ENCODE measurements at places on chromosomes 13 and 19.

- peak overlapping the region; percentile 42 for H3K27ac ChIP-seq
- H3K27me3 ChIP-seq, result peaks cover 19% of the 10 kb centered on the region
- no peaks in the 10 kb centered on the region for H3K36me3 ChIP-seq
- no peaks in the 10 kb centered on the region for H3K4me1 ChIP-seq
- DNase-seq, result no peak
- H3K4me3 ChIP-seq, result no peak overlapping the region
These were observed 13.8 kb downstream of the STARD13 start for GRCh38 chr13:33271759-33272158.

GRCh38 chr19:48258350-48258749 lies 2.6 kb upstream of the CARD8 start:
- peaks cover 21% of the 10 kb centered on the region for H3K36me3 ChIP-seq
- H3K27ac ChIP-seq, result no peak overlapping the region
- peaks cover 25% of the 10 kb centered on the region for H3K27me3 ChIP-seq
- no peak overlapping the region for H3K4me3 ChIP-seq
- no peak for DNase-seq
- H3K4me1 ChIP-seq, result peaks cover 33% of the 10 kb centered on the region

GRCh38 chr13:66794340-66795031 lies 435.6 kb downstream of the PCDH9 start:
- H3K4me3 ChIP-seq, result no peak overlapping the region
- peaks cover 21% of the 10 kb centered on the region for H3K4me1 ChIP-seq
- no peak for DNase-seq
- H3K27me3 ChIP-seq, result peaks cover 4% of the 10 kb centered on the region
- no peaks in the 10 kb centered on the region for H3K36me3 ChIP-seq

GRCh38 chr19:4713384-4713951 lies 10.2 kb downstream of the DPP9 start:
- H3K4me3 ChIP-seq, result no peak overlapping the region
- no peaks in the 10 kb centered on the region for H3K27me3 ChIP-seq

DNA sequence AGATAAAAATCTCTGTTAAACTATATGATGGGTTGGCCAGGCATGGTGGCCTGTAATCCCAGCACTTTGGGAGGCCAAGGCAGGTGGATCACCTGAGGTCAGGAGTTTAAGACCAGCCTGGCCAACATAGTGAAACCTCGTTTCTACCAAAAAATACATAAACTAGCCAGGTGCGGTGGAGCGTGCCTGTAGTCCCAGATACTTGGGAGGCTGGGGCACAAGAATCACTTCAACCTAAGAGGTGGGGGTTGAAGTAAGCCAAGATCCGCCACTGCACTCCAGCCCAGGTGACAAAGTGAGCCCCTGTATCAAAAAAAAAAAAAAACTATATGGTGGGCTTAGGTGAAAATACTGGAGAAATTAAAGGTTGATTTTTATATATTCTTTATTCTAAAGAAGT lies 11.3 kb downstream of the TBC1D4 start:
- no peak overlapping the region for H3K27ac ChIP-seq
- H3K36me3 ChIP-seq, result peaks cover 25% of the 10 kb centered on the region
- H3K4me3 ChIP-seq, result no peak overlapping the region
- H3K4me1 ChIP-seq, result peaks cover 9% of the 10 kb centered on the region
- H3K27me3 ChIP-seq, result no peaks in the 10 kb centered on the region
